ENCODE measurements at places on chromosomes 6 and 20.

- DNase-seq: peak; percentile 79
Observed at GRCh38 chr20:56359212-56360132, 698 bp downstream of the FAM210B start.

- DNase-seq: no peak
Observed at GRCh38 chr6:130825772-130826441, 1.3 kb upstream of the SMLR1 start.

DNA sequence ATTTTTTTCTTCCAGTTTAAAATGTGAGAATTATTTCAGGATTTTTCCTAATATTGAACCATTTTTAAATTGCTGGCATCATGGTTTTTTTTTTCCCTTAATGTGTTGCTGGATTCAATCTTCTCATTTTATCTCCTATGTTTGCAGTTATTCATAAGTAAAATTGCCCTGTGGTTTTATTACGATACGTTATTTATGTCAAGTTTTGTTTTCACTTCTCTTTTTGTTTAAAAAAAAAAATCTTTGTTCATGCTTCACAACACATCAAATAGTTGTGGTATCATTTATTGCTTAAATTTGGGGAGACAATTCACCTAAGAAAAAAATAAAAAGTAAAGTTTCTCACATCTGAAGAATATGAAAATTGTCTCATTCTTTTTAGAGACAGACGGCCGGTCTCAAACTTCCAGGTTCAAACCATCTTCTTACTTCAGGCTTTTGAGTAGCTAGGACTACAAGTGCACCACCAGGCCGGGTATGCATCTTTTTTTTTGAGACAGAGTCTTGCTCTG, 239.3 kb upstream of the ID4 start:
- DNase-seq: no peak

DNA sequence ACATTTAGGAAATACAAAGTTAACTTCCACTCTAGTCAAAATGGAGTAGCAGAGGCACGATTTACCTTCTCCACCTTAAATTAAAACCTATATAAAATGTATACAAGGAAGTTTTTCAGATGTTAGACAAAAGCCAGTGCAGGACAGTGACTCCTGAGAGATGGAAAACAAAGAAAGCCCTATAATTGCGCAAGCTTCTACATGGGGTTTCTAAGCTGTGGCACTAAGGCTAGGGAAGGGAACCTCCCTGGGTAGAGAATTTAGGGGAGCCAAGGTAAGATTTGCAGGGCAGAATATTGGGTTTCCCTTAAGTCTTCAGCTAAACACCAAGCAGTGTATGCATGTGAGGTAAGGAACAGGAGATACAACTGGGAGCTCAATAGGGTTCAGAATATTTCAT, 18.5 kb upstream of the ZC3H12D start:
- no peak for DNase-seq

GRCh38 chr6:118012944-118013343, 105.9 kb downstream of the SLC35F1 start:
- peak; percentile 97 for DNase-seq

DNA sequence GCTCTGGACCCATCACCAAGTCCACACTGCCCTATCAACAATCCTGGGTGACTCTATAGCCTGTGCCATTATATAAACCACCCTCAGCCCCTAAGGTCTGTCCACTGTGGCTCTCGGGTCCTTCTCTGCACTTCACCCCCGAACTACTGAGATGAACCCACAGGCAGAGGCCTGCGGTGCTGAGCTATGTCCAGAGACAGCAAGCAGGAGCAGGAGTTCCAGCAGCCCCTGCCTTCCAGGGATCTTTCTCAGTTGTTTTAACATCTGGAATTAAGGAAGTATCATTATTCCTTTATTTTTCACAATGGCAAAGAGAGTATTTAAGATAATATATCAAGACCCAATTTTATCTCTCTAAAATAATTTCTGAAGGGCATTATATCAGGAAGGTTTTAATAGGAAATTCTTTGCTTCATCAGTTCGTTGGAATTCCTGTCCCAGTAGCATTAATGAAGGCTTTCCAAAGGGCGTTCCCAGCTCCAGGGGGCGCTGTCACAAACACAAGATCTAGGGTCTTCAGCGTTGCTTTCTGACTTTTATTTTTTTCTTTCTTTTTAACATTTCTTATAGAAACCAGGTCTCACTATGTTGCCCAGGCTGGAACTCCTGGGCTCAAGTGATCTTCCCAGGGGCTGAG, 27.3 kb downstream of the RRBP1 start:
- no peak for DNase-seq

DNA sequence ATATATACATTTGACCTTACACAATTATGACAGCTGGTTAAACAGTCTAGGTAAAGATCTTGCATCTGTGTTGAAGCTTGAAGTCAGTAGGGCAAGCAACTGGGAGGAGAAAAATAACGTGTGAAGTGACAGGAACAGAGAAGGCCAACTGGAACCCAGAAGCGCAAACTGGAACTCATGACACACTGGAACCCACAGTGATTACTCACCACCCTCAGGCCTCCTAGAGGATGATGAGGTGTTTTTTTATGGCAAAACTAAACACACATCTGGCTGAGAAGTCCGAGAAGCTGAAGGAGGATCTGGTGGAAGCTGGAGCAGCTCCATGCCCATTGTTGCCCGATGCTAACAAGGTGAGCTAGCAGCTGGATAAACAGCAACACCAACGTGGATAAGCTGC, 108.1 kb downstream of the TMEM200A start:
- no peak for DNase-seq

GRCh38 chr6:2990248-2990931, 9.3 kb upstream of the NQO2 start:
- DNase-seq: peak; percentile 33

DNA sequence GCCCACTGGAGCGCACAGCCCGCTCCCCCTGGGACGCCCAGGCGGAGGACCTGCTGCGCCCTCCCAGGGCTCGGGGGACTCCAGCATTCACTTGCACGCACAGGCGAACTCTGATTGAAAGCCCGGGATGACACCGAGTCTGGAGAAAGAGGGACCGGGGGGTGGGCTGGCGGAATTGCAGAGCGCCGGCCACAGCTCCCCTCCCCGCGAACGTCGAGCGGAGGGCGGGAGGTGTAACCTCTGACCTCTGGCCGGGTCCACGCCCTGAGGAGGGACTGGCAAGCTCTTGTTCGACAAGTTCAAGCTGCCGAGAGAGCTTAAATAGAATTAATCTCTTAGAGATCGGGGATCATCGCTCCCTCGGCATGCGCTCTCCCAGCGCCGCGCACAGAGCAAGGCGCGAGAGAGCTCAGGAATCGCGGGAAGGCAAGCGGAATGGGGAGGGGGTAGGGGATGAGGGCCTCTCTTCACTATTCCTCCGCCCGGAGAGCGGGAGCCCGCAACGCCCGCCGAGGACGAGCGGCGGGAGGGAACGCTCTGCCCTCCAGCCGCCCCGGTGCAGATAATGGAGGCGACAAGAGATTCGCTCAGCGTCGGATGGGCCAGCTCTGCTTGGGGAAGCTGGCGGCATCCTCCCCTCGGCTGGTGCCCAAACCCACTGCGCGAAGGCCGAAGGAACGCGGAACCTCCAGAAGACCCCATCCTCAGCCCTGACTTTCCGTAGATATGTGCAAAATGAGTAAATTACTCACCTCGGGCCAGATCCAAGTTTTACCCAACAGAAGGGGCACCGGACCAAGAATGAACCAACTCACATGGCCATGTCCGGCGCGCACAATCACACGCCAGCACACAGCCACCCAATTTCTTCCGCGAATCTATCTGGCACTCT, 761 bp upstream of the NR2E1 start:
- no peak for DNase-seq

GRCh38 chr20:4216866-4217265, 201.5 kb upstream of the RNF24 start:
- DNase-seq: no peak

GRCh38 chr6:142030115-142030619, 102.6 kb upstream of the GJE1 start:
- no peak for DNase-seq

DNA sequence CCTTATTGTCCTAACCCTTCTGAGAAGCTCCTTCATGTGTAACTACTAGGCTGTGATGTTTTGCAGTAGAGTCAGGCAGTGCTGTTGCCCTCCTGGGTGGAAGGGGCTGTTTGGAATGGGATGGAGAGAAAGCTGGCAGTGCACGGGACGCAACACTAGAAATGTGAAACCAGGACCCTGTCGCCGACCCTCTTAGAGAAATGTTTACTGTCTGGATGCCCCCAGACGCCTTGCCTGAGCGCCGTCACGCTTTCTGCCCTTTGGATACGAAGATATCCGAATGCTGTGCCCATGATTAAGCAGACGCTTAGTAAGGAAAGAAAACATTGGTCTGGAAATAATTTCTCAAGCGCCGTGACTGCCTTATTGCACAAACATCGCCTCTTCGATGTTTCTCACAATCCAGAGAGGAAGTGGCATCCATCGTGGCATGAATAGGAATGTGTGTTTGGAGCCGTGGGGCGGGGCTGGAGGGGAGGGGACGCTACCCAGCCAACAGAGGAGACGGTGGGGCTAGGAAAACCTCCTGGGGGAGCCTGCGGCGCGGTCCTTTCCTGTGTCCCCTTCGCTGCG, 661 bp upstream of the PPP1R14C start:
- peak; percentile 28 for DNase-seq

DNA sequence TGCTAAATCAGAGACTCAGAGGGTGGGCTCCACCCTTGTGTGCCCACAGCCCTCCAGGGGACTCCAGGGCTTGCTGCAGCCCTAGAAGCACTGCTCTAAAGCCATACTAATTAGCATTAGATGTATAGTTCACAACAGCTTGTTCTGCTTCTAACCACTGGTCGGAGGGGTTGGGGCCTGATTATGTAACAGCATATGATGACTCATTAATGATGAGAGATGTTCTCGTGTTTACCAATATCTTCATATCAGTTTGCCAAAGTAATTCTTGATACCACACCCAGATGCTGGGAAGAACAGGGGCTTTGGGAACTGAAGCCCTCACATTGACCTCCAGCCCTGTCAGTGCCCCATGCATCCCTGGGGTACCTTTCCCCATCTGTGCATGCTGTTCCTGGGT, 104.1 kb upstream of the FOXA2 start:
- DNase-seq: no peak

DNA sequence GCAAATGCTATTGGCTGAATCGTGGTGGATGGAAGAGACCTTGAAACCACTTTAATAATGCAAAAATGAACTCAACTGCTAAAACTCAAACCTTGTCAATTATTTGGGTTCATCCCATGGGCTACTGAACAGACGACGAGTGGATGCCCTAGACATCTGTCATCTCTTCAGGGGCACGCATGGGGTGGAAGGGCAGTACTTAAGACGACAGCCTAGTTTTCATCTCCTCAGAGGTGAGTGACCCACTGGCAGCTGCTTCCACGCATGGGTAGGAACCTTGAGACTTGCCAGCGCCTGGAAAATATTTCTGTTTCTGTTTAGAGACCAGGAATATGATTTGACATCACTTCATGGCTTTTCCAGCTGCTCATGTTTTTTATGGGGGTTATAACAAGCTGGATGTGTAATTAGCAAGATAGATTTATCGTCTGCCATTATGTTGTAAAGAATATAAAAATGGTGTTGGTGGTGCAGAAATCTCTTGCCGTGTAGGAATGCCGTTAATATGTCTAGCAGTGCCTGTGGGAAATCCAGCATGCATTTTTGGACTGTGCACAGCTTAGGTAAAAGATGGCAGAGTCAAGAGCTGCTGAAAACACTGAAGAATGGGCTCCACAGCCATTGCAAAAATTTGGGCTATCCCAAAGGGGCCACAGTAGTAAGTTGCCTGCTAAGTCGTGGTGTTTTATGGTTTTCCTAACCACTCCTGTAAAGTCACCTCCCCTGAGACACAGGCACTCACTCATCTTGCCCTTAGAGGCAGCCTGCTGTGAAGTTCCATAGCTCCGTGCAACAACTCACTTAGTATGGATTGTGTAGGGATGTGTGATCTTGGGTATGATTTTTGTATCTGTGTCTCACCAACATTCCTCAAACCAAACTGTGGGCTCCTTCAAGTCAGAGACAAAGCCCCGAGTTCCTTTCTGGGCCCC, 203.3 kb downstream of the EYA2 start:
- DNase-seq: no peak

DNA sequence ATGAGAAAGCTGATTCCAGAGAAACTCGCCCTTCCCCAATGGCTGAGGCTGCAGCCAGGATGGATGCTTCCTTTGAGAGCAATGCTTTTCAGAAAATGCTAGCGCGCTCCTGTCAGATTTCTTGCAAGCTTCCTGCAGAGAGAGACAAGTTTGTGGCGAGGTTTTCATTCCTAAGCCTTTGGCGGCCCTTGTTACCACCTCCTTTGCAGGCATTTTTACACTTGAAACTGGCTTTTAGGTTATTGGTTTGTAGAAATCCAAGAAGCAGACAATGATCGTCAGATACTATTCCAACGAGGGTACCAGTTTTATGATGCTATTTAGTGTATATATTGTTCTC, 1.1 kb downstream of the FNDC1 start:
- DNase-seq: peak; percentile 28

GRCh38 chr6:17585766-17586490, 14.2 kb upstream of the FAM8A1 start:
- DNase-seq: no peak

- DNase-seq: peak; percentile 83
Observed at GRCh38 chr20:13141546-13141945, 79.5 kb upstream of the ISM1 start.

DNA sequence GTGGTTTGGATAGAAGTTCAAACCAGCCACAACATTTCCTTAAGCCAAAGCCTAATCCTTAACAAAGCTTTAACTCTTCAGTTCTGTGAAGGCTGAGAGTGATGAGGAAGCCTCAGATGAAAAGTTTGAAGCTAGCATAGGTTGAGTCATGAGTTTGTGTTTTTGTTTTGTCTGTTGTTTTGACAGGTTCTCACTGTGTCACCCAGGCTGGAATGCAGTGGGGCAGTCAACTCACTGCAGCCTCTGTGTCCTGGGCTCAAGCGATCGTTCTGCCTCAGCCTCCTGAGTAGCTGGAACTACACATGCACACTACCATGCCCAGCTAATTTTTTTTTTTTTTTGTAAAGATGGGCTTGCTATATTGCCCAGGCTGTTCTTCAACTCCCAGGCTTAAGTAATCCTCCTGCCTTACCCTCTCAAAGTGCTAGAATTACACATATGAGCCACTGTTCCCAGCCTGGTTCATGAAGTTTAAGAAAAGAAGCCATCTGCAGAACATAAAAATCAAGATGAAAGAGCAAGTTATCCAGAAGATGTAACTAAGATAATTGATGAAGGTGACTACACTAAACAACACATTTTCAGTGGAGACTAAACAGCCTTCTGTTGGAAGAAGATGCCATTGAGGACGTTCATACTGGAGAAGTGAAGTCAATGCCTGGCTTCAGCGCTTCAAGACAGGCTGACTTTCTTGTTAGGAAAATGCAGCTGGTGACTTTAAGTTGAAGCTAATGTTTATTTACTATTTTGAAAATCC, 96.2 kb downstream of the SMAP1 start:
- DNase-seq: no peak

DNA sequence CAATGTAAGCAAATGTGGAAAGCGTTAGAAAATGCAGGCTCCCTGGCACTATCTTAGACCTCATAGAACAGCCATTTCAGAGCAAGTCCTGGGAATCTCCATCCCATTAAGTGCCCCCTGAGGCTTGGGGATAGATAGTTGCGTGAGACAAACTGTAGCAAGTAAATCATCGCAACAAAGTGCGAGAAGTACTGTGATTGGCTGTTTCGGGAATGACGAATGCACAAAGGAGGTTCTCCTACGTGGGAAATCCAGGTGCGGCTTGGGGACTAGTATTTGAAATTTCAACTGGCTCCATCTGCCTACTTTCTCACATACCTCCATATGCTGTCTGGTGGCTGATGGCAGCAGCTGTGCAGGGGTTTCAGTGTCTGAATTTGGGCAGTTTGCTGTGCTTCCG, 84.5 kb downstream of the PLEKHG1 start:
- DNase-seq: no peak
